Uterus (tissue), 4 donors: ENCODE measurements at places on chromosomes 12 and 14.

- DNase-seq = no peak
Measured at GRCh38 chr12:44827832-44828438, 48.2 kb downstream of the NELL2 start.

DNA sequence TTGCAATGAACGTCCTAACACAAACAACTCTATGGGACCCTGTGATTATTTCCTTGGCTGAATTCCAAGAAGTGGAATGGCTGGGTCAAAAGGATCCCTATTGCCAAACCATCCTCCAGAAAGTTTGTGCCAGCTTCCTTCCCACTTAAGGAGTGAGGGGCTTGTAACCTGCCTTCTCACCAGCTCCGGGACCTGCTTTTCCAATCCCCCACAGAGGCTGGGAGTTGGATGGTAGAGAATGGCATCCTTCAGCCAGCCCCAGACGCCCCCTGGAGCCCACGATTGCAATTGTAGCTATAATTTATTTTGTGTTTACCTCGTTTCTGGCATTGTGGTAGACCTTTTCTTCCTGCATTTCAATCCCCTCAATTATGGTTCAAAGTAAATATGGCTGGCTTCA is 9.7 kb upstream of the ZDHHC22 start:
- no peak for DNase-seq

GRCh38 chr14:102452302-102452701 is 57.3 kb downstream of the ANKRD9 start:
- no peak for DNase-seq

GRCh38 chr12:79378496-79378895 is 312.3 kb downstream of the PAWR start:
- no peak for DNase-seq

- no peak for DNase-seq
Measured at GRCh38 chr12:44159216-44159615, 323.3 kb downstream of the TMEM117 start.

DNA sequence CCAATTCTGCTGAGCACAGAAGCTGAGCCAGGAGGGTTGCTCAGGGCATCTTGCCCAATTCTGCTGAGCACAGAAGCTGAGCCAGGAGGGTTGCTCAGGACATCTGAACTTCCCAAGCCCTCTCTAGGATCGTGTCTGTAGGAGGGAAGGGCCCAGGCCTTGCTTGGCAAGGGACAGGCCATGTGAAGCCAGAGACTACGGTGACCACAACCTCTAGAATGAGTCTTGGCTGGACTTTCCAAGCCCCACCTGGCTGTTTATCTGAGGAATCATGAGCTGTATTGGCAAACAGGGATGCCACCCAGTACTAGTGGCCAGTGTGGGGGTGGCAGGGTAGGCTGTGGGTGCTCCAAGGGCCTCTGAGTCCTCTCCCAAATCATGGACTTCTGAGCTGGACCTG is 7.7 kb upstream of the SERPINA6 start:
- DNase-seq = no peak

GRCh38 chr12:50215033-50215432 is 47.9 kb upstream of the CERS5 start:
- DNase-seq = no peak

DNA sequence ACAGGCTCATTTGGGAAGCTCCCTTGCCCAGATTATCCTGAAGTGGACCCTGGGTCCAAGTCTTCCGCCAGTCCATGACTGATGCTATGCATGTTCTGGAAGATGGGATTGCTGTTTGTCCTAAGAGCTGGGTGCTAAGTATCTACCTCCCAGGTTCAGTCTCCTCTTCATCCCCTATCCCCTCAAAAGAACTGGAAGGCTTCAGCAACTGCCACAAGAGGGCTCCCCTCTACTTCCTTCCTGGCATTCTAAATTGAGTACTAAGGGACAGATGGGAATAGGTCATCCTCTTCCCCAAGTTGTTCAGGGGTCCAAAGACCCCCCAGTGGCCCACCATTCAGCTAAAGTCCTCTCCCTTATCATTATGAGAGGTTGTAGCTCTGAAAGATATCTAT is 9.0 kb upstream of the FKBP11 start:
- no peak for DNase-seq

GRCh38 chr12:128228581-128228980 is 38.4 kb upstream of the TMEM132C start:
- DNase-seq = no peak

GRCh38 chr12:101166866-101167265 is 43.2 kb downstream of the SLC5A8 start:
- no peak for DNase-seq

- DNase-seq = no peak
Measured at GRCh38 chr12:107152315-107152714, 59.0 kb upstream of the CRY1 start.

- DNase-seq = no peak
Measured at GRCh38 chr14:79333198-79333546, 878.1 kb downstream of the DIO2 start.

DNA sequence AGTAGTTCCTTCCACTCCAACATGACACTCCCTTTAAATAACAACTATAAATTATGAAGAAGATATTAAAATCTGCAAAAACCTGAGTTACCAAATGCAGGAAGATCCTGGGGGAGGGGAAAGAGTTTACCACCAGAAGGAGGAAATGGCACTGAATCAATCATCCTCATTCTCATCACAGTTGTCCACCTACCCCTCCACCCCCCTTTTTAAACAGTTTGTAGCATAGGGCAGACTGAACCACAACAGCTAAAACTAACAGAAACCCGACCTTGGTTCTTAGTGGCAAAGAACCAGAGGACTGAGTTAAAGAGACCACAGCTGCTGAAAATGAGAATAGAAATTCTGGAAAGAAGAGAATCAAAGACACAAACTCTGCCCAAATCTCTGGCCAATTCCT is 189.5 kb downstream of the MED13L start:
- DNase-seq = no peak

GRCh38 chr12:55673638-55674037 is 34.1 kb downstream of the ITGA7 start:
- no peak for DNase-seq

- DNase-seq = no peak
Measured at GRCh38 chr14:92719421-92719820, 29.0 kb downstream of the LGMN start.

- no peak for DNase-seq
Measured at GRCh38 chr12:130880411-130880885, 8.6 kb downstream of the RAN start.

DNA sequence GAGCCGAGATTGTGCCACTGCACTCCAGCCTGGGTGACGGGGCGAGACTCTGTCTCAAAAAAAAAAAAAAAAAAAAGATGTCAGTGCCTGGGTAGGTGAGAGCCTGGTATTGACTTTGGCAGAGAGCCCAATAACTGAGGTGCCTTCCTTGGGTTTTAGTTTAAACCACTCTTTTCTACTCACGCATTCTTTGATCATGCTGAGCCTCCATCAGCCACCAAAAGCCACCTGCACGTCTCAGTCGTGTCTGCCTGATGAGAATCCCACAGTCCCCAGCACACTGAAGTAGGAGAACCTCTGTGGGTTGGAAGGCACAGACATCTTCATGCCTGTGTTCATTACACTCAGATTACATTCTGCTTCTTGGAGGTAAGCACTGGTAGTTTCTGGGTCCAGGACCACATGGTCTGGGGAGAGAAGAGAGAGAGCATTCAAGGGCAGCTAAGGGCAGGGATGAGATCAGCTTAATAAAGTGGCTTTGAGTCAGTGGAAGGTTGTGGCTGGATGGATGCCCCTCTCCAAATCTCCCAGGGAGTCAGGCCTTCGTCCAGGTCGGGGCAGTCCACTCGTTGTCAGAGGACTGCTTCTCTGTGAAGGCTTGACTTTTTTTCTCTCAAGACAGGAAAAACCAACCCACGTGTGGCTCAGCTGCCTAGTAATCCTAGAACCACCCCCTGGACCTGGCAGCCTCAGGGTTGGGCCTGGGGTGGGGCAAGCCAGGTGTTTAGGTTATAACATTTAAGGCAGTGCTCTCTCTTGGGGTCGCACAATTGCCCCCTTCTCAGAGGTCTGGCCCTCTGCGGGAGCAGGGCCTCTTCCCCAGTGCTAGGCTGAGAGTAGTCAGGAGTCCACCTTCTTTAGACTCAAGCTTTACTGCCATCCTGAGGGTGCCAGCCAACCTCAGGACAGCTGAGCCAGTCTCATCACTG is 32.6 kb upstream of the MAX start:
- DNase-seq = no peak

DNA sequence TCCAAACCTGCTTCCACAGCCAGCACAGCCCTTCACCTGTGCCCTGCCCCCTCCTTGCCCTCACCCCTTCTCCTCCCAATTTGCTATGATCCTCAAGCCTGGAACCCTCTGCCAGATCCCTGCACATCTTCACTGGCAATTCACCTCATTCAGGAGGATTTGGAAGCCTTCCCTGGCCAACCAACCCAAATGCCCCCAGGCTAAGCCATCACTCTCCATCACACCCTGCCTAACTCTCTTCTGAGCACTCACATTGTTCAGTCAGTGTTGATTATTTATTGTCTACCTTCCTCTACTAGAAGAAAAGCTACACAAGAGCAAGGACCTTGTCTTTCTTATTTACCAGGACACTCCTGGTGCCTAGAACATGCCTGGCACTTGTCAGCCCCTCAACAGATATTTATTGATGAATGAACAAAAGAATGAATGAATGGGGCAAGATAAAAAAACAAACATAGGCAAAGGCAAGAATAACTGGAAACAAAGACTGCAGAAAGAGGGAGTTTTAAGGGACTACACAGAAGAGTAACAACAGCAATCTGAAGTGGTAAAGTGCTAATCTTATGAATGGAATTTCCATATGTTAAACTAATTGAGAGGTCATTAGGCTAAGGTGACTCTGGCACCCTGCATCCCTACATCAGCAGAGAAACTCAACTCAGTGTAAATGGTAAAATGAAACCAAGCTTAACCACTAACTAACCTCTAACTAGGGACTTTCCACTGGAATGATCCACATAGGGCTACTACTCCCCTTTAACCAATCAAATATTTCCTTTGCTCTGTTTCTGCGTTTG is 33.4 kb downstream of the TMTC1 start:
- no peak for DNase-seq

DNA sequence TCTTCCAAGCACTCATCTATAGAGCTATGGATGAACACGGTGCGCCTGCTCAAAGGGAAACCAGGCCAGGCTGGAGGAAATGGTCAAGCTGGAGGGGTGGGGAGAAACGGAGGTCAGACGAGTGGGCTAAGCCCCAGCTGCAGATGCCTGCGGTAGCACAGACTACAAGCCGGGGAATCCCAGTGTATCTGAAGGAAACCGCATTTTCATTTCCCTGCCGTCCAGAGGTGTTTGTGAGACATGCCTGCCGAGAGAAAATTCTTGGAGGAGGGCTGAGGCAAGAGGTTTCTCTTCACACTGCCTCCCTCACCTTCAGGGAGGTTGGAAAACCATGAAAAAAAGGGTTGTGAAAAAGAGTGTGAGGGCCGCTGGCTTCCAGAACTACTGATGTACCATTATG is 102.0 kb upstream of the FOXN3 start:
- DNase-seq = no peak

DNA sequence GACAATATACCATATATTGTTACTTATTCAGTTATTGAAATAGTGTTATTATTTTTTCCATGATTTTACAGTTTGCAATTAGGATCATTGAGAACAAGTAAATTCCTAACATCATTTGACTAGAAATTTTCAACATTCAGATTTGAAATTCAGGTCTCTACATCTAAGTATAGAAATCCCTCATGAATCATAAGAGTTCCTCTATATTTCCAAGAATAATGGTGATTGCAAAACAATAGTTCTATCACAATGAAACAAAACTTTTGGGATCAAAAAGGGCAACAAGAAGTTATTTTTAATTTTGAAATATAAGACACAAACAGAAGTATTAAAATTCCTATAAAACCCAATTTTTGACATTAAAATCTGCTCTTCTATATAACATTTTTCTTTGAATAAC is 10.8 kb downstream of the CLEC1A start:
- DNase-seq = no peak

- peak; percentile 4 for DNase-seq
Measured at GRCh38 chr12:6185961-6186827, 14.0 kb upstream of the CD9 start.

- DNase-seq = no peak
Measured at GRCh38 chr14:95511687-95512086, 4.8 kb downstream of the SYNE3 start.

DNA sequence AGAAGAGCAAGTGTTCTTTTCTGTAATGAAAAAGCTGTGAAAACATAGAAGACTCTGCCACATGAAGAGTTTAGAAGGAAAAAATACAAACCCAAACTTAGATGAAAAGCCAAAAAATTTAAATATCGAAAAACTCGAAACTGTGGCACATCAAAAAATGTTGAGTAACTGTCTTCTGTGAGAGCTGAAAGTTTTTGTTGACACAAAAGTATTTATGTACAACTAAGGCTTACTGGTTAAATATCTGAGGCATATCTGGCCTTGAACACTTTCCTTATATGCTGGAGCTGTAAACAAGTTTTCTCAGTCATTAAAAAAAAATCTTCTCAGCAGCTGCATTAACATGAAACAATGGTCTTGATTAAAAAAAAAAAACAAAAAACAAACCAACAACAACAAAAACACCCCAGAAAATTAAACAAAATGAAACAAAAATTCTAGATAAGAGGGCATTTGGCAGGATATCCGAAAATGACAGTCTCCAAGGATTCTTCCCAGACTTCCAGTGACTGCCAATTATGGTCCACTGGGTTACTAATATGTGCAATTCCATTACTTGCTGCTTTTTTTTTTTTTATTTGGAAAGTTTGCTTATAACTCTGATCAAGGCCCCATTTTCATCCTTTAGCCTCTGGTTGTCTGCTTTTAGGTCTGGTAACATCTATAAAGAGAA is 84.7 kb upstream of the PAWR start:
- no peak for DNase-seq

GRCh38 chr12:123269395-123269892 is 2.2 kb downstream of the CDK2AP1 start:
- DNase-seq = peak; percentile 66

DNA sequence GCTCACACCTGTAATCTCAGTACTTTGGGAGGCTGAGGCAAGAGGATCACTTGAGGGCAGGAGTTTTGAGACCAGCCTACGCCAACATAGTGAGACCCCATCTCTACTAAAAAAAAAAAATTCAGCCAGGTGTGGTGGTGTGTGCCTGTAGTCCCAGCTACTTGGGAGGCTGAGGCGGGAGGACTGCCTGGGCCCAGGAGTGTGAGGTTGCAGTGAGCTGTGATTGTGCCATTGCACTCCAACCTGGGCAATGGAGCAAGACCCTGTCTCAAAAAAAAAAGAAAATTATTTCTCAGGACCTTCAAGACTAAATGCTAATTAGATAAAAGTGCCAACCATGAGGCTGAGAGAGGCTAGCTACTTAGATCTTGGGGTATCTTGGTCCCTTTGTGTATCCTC is 23.5 kb downstream of the OTUB2 start:
- DNase-seq = no peak

GRCh38 chr12:9806714-9807113 is 20.6 kb upstream of the KLRF1 start:
- DNase-seq = no peak

GRCh38 chr12:48750215-48750614 is 33.7 kb upstream of the CCNT1 start:
- no peak for DNase-seq

GRCh38 chr12:152440-152839 is 61.5 kb downstream of the SLC6A12 start:
- DNase-seq = no peak
